ENCODE measurements at places on chromosomes 4 and X. TPM values are rescaled to one million over a fixed set of nuclear protein-coding genes. Genes with fewer than 3 reads are reported as not detected.

Gene FAM9C
- polyA plus RNA-seq = not detected

Gene CD38
- polyA plus RNA-seq = not detected

Gene GRK4
- polyA plus RNA-seq = 15.6 TPM

Gene F9
- not detected for polyA plus RNA-seq

Gene CT83
- not detected for polyA plus RNA-seq

Gene ATOH1
- not detected for polyA plus RNA-seq

Gene SHISA3
- polyA plus RNA-seq = not detected

Gene TCEAL5
- polyA plus RNA-seq = 28.3 TPM

Gene PAPSS1
- polyA plus RNA-seq = 109 TPM

Gene PFKFB1
- not detected for polyA plus RNA-seq

Gene PDGFRA
- polyA plus RNA-seq = 0.94 TPM

Gene GNRHR
- polyA plus RNA-seq = 1.8 TPM

Gene DDX53
- not detected for polyA plus RNA-seq

Gene NIPAL1
- polyA plus RNA-seq = 0.50 TPM

Gene MAP7D2
- polyA plus RNA-seq = 155 TPM

Gene ALG13
- polyA plus RNA-seq = 49.5 TPM

Gene MAP9
- polyA plus RNA-seq = 235 TPM

Gene ZAR1
- polyA plus RNA-seq = not detected

Gene FAM184B
- 3.1 TPM for polyA plus RNA-seq

Gene COL4A6
- not detected for polyA plus RNA-seq

Gene KLB
- 0.85 TPM for polyA plus RNA-seq

Gene PRDM5
- polyA plus RNA-seq = 11.8 TPM

Gene ABCB7
- 9.7 TPM for polyA plus RNA-seq

Gene TEX11
- not detected for polyA plus RNA-seq

Gene MGAT4D
- polyA plus RNA-seq = not detected

Gene CFAP47
- polyA plus RNA-seq = not detected

Gene SCML2
- 2.6 TPM for polyA plus RNA-seq

Gene NEK1
- 27.9 TPM for polyA plus RNA-seq

Gene KLHL2
- 40.3 TPM for polyA plus RNA-seq

Gene OTC
- polyA plus RNA-seq = not detected

Gene FOXR2
- not detected for polyA plus RNA-seq

Gene ZNF711
- 24.8 TPM for polyA plus RNA-seq

Gene SMIM31
- not detected for polyA plus RNA-seq

Gene TLR3
- polyA plus RNA-seq = 0.91 TPM

Gene RNF113A
- polyA plus RNA-seq = 20.1 TPM

Gene RTL5
- 3.5 TPM for polyA plus RNA-seq

Gene PABPC1L2B
- not detected for polyA plus RNA-seq

Gene ADH7
- not detected for polyA plus RNA-seq

Gene TDO2
- polyA plus RNA-seq = not detected
